Activated B cell treated with CpG ODN at 0.5 μM for 24 hours (primary cell): ENCODE measurements at places on chromosomes 12 and 14.

- no peak for DNase-seq
Observed at GRCh38 chr14:70013271-70013873, 134.2 kb downstream of the SMOC1 start.

DNA sequence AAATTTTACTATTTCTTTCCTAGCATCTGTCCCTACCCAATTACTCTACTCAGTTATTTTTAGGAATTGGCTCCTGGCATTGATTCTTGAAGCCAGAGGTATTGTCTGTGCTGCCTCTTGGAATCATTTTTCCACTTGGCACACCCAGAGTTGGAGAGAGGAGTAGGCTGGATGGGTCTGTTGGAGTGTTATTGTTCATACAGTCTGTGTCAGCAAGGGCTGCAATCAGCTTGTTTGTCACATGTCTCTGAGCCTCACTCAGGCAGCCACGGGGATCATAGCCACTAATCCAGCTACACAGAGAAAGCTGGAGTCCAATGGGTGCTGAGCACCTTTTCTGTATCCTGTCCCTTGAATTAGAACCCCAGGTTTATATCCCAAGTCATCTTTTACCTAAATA lies 176.0 kb upstream of the DYRK2 start:
- no peak for DNase-seq

GRCh38 chr14:54692284-54692772 lies 125.4 kb downstream of the SAMD4A start:
- DNase-seq: no peak

DNA sequence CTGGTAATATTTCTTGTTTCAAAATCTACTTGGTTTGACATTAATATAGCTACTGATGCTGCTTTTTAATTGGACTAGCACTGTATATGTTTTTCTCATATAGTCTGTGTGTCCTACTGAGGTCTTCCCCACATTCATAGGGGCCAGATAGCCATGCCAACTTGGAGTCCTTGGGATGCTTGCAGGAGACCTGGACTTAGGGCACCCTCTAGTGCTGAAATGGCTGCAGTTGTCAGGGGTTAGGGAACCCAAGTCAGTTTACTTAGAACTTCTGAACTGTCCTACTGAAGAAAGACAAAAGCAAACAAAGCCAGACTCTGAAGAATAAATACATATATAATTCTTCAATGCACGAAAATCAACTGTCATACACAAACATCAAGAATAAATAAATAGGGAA lies 279.9 kb upstream of the SYT1 start:
- no peak for DNase-seq

DNA sequence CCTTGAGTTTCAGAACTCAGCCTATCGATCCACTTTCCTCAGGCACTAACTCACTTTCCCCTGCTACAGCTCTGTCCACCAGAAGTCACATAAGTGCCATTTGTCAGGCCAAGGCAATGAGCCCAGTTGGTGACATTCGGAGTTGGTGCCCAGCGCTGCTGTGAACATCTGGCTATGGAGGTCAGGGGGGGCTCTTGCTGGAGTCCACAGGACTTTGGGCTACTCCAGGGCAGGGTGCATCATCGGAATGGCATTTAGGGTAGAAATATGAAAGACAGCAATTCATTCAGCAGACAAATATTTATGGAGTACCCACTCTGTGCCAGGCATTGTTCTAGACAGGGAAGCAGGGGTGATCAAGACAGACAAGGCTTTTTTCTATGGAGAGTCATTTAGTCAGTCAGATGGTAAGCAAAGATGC lies 1.5 kb upstream of the PPP1CC start:
- no peak for DNase-seq

GRCh38 chr12:103841690-103842584 lies 903 bp upstream of the NT5DC3 start:
- no peak for DNase-seq

- DNase-seq: no peak
Observed at GRCh38 chr12:104538891-104539462, 82.2 kb downstream of the CHST11 start.

- DNase-seq: no peak
Observed at GRCh38 chr14:65304239-65304638, 108.3 kb upstream of the FUT8 start.

- no peak for DNase-seq
Observed at GRCh38 chr14:105499256-105500035, 8.4 kb downstream of the TEDC1 start.

DNA sequence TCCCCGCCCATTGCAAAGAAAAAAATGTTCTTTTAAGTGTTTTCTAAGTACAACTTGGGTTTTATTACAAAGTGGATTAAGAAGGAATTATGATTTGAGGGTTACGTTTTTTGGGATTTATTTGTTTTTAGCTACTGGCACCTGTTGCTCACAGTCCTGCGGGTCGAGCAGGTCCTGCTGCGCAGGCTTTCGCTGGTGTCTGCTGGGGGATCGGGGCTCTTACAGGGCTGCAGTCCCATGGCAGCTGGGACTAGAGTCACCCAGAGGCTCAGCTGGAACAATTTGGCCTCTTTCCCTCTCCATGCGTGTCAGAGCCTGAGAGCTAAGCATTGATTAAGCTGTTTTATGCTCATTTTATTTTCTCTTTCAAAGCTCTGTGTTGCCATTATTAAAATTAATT lies 55.6 kb upstream of the DYNC1H1 start:
- no peak for DNase-seq

DNA sequence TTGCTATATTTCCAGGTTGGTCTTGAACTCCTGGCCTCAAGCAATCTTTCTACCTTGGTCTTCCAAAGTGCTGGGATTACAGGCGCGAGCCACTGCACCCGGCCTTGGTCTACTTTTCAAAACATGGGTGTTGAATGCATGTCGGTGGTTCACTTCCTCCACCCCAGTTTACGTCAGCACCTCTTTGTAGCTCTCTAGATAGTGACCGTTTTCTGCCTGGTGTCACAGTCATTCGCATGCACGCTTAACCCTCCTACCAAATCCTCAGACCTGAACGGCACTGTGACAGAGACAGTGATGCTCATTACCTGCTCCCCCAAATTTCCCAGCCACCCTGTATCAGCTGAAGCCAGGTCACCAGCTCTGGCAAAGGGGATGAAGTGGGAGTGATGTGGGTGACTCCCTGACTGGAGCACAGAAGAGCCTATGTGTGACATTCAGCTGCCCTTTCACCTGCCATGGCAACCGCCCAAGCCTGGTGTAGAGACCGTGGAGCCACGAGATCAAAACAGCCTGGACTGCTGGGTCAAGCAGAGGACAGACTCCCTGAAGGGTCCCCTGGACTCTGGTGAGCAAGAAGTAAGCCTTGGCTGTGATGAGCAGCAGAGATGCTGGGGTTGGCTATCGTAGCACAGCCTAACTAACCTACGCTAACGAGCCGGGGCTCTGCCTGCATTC lies 66.2 kb upstream of the GPR68 start:
- no peak for DNase-seq

DNA sequence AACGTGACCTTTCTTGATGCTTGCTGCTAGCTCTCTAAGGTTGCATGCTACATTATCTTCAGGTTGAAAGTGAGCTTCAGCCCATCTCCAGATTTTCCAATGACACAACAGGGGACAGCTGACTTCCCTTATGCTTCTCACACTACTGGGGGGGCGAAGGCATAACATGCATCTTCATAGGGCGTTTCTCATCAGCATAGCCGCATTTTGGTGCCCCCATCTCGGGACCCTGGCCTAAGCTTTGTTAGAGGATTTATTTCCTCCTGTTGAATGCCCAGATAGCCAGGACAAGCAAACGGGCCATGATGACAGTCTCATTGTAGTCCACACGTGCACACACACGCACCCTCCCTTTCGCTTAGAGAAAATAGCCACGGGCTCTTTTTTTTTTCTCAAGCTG lies 30.7 kb downstream of the SSPN start:
- no peak for DNase-seq

DNA sequence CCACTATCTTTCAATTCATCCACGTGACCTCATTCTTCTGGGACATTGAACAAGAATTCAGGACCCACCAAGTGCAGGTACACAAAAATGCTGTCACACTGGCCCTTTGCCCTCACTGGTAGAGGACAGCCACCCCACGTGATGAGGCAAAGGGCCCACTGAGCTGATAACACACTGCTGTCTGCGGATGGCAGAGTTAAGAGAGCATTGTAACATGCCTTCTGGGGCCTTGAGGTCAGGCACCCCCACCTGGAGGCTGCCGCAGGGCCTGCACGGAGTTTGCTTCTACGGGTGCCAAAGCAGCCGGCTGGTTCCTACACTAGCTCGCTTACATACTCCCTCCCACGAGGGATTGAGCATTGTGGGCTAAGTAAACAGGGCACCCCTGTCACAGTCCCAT lies 101.0 kb downstream of the LRIG3 start:
- no peak for DNase-seq

GRCh38 chr12:101027200-101027599 lies 182.8 kb downstream of the SLC5A8 start:
- DNase-seq: no peak

- no peak for DNase-seq
Observed at GRCh38 chr12:109503611-109504010, 26.2 kb downstream of the UBE3B start.

- DNase-seq: no peak
Observed at GRCh38 chr12:94078138-94078723, 70.1 kb upstream of the PLXNC1 start.

DNA sequence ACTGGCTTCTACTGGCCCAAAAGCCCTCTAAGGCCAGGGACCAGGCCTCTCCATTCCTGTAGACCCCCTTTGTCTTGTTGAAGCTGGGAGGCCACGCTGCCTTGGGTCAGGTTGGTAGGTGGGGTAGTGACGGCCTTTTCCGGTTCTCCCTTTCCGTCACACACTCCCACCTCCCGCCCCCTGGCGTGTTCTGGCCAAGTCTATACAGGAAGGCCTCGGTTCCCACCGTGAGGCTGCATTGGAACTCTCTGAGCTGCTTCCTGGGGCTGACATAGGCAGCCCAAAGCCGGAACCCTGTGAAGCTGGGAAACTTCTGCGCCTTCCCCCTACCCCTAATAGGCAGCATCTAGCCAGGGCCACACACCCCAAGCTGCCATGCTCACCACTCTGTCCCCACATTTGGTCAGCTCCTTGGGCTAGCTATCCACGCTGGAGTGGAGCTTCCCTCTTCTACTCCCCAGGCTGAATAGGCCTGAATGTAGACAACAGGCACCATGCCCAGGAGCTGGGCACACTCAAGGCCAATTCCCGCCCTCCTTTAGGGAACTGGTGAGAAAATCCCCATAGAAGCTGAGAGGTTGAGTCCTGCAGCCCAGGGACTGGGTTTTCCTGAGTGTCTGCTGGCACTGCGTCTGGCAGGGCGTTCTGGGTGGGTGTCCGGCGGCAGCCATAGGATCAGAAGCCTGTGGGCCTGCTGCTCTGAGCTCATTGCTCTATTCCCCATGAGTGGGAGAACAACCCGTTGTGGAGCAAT lies 35.7 kb downstream of the RIN3 start:
- no peak for DNase-seq

GRCh38 chr14:93981316-93982229 lies 5.2 kb upstream of the ASB2 start:
- no peak for DNase-seq

DNA sequence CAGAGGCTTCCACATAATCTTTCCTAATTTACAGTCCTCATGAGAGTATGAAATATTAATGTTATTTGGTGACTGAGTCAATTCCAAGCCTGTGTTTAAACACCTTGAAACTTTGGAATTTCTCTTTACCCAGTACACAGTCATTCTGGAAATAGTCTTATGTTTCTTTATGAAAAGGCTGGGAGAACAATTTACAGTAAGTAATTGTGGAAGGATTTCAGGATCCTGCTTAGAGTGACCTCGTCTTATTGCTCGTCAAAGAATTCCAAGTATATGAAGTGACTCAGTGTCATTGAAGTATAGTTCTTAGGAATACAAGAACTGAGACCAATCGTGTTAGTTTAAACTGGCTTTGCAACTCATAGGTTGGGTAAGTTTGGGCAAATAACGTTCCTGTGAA lies 634.2 kb downstream of the SLC16A7 start:
- no peak for DNase-seq

- peak; percentile 34 for DNase-seq
Observed at GRCh38 chr12:12032851-12033797, 37.6 kb upstream of the BCL2L14 start.

DNA sequence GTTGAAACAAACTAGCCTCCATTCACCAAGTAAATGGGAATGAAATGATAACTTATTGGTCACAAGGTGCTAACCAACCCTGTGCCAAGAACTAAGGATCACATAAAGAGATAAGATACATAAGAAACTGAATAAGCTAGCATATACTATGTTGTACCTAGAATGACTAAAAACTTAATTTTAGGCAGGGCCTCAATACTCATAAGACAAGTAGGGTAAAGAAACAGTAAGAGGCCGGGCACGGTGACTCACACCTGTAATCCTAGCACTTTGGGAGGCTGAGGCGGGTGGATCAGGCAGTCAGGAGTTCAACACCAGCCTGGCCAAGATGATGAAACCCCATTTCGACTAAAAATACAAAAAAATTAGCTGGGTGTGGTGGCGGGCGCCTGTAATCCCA lies 17.7 kb downstream of the GDF11 start:
- no peak for DNase-seq

- DNase-seq: no peak
Observed at GRCh38 chr12:70417121-70417520, 51.0 kb downstream of the KCNMB4 start.

DNA sequence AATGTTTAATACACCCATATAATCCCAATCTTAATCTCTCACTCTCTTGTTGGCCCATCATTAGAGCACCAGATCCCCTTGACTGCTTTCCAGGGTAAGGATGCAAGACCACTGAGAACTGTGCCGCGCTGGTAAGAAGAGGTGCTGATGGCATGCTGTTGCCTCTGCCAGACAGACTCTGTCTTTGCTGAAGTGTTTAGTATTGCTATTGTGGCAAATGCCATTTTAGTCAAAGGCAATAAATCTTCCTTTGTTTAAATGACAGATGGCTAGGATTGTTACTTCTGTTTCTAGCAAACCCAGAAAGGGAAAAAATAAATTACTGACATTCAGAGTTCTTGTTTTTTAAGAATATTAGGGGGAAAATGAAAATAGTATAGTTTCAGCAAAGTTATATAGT lies 152.3 kb downstream of the MON2 start:
- DNase-seq: no peak

DNA sequence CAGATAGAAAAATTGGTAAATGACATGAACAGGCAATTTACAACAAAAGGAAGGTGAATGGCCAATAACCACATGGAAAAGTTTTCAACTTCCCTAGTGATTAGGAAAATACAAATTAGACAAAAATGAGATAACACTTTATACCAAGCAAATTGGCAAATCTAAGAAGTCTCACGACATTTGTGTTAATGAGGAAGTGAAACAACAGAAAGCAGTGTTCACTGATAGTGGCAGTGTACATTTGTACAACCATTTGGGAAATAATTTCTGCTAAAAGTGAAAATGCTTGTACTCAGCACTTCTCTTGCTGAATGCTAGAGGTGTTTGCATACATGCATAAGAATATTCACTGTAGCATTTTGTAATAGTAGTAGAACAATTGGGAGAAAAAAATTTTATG lies 126.6 kb downstream of the LLPH start:
- no peak for DNase-seq

DNA sequence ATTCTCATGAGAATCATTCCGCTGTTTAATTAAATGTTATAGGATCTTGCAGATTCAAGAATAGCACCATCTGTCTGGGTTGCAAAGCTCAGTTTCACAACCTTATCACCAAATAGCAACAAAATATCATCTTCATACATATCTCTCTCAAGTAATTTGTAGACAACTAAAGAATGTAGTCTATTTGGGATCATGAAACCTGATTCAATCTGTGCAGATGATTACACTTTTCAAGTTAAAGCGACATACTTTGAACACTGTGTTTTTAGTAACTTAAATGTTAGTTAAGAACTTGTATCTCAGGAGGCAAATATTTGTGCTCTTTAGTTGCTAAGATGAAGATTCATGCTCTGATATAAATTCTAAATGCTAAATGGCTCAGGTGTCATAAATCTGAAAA lies 14.8 kb downstream of the MED13L start:
- DNase-seq: no peak

GRCh38 chr14:105203057-105203531 lies 22.0 kb upstream of the NUDT14 start:
- peak; percentile 69 for DNase-seq
